ENCODE measurements at places on chromosomes 12 and 14. TPM values are rescaled to one million over a fixed set of nuclear protein-coding genes. Genes with fewer than 3 reads are reported as not detected.

IFT81 gene
- total RNA-seq: 34.8 TPM

RBM19 gene
- total RNA-seq: 15.1 TPM

MSRB3 gene
- total RNA-seq: 6.3 TPM

CELA1 gene
- total RNA-seq: not detected

Data from A172 (cell line).